ENCODE measurements at places on chromosomes 12 and 14.

DNA sequence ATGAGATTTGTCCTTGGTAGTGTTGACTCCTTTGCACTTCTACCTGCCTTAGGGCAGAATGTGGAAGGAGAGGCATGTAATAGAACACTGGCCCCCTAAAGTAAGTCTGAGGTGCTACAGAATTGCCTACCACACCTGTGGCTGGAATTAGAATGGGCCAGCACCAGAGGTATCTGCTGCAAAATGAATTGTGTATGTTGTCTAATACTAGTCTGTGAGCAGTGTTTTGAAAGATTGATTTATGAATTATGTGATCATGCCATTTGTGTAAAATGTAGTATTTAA is 5.7 kb upstream of the STYX start:
- no peak for DNase-seq

DNA sequence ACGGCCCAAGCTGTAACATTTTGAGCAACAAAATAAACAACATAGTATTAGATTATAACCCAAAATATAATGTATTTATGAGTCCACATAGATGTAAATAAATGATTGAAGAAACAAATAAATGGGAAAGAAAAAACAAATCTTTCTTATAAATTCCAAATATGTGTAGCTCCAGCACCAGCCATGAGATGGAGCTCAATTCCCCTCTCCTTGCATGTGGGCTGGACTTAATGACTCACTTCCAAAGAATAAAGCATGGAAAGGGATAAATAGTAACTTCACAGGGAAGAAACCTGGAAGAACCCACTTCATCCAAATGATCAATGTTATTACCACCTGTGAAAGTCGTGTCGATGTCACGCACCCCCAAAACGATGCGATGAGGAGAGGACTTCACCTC is 158.8 kb downstream of the RPAP3 start:
- no peak for DNase-seq

- no peak for DNase-seq
Observed at GRCh38 chr12:117024961-117025480, 74.2 kb downstream of the TESC start.

GRCh38 chr14:58821421-58821820 is 183.7 kb downstream of the DACT1 start:
- no peak for DNase-seq

DNA sequence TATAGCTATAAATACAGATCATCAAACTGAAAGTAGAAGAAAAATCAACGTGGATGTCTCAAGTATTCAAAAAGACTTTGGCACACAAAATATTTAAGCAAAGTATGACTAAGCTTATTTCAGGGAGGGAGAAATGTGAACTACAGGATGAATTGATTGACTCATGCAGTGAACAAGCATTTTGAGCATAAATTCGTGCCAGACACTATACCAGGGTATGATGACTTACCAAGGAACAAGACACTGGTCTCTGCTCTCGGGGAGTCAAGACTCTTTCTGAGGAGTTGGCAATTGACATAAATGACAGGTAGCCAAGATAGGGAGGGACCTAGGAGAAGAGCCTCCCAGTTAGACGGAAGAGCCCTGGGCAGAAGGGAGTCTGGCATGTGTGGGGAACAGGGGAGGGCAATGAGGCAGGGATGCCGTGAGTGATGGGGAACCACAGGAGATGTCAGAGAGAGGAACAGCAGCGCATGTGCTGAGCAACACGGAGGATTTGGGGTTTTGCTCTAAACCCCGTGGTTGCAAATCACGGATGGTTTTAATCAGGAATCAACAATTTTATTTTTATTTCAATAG is 115.2 kb downstream of the TMEM132D start:
- DNase-seq = no peak

DNA sequence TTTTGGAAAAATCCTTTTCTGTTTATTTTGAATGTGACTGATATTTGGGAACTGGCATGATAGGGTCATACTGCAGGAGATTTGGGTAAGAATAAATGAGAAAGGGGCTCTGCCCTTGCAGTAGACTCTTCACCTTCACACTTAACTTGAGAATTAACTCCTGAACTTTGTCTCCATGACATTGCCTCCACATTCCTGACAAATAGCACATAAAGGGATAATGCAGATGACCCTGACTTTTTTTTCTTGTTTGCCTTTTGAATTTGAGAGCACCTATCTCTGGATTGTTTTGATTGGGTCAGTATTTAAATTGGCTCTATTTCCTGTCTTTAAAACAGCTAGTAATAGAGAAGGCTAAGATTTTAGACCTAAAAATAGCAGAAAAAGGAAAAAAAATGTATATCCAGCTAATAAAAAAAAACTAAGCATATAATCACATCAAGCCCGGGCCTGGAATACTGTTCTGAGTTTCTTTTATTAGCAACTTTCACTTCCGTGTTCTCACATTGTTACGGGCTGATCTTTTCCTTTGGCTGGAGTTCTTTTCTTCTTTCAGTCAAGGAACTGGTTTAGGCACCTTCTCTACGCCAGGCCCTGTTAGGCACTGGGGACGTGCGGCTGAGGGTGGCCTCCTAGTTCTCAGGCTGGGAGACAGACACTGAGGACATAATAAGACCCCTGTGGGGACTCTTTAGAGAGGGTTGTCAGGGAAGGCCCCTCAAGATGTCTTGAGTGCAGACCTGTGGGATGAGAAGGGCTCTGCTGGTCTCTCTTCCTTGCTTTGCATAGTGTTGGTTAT is 53.1 kb upstream of the GNPNAT1 start:
- DNase-seq = no peak

DNA sequence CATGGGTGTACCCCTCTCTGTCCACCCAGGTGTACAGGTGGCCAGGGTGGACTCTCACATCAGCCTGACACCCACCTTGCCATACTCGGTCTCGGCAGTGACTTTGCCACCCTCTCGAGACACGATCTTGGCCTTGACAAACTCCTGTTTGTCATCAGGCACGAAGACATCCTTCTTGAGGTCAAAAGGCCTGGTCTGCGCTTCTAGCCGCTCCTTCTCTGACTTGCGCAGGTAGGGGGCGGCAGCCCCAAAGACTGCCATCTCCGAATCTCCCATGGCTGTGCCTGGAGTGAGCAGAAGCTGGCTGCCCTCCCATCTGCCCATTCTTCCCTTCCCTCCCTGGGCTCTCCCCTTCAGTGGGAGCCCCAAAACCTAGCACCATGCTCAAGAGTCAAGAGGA is 2.0 kb downstream of the MYH7 start:
- DNase-seq = no peak

GRCh38 chr12:177336-177979 is 36.5 kb downstream of the SLC6A12 start:
- DNase-seq = no peak

DNA sequence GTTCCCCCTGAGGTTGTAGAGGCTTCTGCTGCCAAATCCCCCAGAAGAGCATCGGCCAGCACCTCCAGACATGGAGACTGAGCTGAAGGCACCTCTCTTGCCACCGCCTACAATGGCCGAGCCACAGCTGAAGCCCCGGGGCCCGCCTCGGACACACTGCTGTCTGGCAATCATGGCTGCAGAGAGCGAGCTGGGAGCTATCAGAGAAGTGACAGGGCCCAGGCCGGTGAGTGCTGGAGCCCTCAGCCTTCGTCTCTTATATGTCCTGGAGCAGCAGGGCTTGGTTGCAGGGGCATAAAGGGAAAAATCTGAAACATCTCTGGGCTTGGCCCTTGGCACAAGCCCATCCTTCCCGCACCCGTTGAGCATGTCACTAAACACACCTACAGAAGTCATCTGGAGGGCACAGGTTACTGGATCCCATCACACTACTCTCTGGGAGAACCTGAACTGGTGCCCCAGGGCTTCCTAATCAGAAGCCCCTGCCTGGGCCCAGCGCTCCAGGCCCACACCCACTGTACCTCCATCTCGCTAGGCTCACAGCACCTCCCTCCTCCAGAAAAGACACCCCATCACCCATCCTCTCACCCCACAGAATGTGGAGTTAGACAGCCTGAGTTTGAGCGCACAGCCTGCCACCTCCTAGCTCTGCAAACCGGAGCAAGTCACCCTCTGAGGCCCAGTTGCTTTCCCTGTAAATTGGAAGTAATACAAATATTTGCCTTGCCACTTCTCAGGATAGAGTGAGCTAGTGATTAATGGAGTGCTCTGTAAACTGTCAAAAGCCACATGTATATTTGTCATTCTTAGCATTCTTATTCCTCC is at the start of gene KRT4:
Gene KRT4, minus strand, starts transcription at position 232 of the 825 bp plus-strand sequence. Its CDS starts 58 bp downstream, at position 174.
- no peak for DNase-seq

DNA sequence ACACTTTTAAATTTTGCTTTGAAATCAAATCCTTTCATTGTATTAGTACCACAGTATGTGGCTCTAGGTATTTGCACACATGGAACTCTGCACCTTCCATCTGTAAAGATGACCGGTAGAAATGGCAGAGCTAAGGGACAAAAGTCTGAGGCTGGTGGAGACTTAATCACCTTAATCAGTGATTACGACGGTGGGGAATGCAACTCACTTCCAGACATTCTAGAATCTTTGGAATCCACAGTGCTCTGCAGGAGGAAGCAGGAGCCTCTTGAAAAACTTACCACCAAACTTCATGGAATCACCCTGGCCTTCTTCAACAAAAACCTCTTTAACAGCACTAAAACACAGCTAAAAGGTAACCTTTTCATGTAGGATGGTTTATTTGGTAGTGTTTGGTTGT is 3.9 kb upstream of the DACT1 start:
- no peak for DNase-seq

DNA sequence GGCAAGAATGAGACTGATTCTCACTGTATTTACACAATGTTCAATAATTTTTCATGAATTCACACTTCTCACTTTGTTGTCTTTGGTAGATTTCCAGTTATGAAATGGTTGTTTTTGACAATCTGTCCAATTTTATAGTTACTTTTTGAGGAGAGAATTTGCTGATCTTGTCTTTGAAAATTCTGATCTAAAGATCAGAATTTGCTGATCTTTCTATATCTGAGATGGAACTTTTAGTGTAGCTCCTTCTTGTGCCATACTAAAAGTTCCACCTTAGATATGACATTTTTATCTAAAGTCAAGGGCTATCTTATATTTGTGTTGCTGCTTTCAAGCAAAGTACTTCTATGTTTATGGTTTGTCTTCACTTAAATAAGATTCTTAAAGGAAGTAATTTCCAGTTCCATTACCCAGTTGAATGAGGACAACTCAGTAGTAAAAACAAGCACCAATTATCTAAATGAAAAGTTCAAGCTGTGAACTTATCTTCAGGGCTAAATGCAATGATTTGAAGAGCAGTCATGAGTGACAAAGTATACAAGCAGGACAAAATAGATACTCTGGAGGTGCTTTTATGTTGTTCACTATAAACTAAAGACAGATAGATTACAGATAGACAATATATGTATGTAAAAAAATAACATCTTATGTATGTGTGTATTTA is 76.4 kb upstream of the FOXG1 start:
- no peak for DNase-seq

DNA sequence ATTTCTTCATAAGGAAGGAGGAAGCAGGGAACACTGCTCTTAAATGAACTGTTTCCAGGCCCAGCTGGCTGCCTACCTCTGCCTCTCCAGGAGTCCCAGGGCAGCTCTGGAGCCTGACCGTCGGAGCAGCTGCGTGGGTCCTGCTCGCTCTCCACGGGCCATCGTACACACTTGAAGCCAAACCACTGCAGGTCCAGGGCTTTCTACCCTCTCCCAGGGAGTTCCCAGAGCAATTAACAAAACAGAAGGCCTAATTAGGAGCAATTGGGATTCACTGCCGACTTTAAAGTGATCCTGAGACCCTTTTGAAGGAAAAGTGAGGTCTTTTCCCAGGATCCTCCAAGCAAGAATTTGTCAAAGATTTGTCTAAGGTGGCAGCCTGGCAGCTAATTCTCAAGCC is 76.9 kb downstream of the OTX2 start:
- DNase-seq = no peak

DNA sequence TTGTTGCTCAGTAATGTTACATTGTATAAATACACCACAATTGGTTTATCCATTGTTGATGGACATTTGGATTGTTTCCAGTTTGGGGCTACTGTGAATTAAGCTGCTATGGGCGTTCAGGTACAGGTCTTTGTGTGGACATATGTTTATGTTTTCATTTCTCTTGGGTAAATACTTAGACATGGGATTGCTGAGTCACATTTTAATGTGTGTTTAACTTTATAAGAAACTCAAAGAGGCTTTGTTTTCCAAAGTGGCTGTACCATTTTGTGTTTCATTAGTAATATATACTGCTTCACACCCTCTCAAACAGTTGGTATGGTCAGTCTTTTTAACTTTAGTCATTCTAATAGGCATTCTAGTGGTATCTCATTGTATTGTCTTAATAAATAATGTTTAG is 225.0 kb downstream of the SPTSSA start:
- DNase-seq = no peak

GRCh38 chr12:128382946-128383345 is 116.0 kb downstream of the TMEM132C start:
- no peak for DNase-seq

- DNase-seq = no peak
Observed at GRCh38 chr14:37195327-37195726, 2.4 kb upstream of the MIPOL1 start.

DNA sequence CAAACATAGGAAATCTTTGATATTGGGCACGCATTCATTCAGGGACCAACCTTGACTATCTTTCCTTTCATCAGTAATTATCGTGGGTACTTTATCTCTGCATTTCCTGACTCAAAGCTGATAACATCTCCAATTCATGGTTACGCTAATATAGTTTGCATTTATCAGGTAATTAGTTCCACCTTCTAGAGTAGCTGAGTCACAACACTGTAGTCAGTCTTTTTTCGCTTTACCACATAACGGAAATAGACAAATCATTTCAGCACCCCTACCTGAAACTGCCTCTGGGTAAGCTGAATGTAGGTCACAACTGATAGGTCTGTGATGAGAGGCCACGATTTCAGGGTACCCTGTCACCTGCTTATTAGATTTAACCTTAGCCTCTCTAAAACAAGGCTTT is 36.7 kb upstream of the IL22 start:
- DNase-seq = no peak

DNA sequence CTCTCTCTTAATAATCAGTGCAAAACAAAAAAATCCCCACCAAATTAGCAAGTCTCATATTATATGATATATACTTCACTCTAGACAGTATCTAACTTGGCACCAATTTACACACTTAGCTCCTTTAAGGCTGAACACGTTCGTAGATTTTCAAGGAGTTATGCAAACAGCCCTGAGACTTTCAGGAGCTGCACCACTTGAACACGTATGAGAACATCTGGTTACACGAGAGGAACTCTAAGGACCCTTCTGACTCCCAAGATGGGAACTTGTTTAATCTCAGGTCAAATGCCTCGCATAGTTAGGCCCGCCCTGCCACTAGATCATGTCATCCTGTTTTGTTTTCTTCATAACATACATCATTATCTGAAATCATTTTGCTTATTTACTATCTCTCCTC is 10.0 kb downstream of the SPRING1 start:
- DNase-seq = no peak

- no peak for DNase-seq
Observed at GRCh38 chr12:110234755-110235154, 46.3 kb upstream of the ATP2A2 start.

- no peak for DNase-seq
Observed at GRCh38 chr14:76715511-76716081, 45.7 kb upstream of the VASH1 start.

DNA sequence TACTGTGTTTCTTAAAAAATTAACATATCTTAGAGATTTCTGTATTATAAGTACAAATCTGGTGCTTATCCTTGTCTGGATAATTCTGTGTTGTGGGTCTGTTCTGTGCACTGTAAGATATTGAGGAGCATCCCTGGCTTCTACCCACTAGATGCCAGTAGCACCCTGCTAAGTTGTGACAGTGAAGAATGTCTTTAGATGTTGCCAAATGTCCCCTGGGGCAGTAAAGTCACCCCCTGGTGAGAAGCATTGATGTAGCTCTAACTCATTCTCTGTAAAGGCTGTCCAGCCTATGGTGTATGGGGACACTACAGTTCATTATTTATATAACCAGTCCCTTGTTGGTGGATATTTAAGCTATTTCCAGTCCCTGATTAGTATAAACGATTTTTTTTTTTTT is 31.4 kb downstream of the MAP1LC3B2 start:
- DNase-seq = no peak

All from activated CD4-positive, alpha-beta T cell treated with anti-CD3 and anti-CD28 coated beads for 24 hours (primary cell).